ENCODE measurements at places on chromosomes 5 and 9. TPM values are rescaled to one million over a fixed set of nuclear protein-coding genes. Genes with fewer than 3 reads are reported as not detected.

ANXA2R gene
- total RNA-seq: 4.7 TPM

- no peak for DNase-seq
Measured at GRCh38 chr5:53008751-53009150, 19.6 kb downstream of the ITGA2 start.

DNA sequence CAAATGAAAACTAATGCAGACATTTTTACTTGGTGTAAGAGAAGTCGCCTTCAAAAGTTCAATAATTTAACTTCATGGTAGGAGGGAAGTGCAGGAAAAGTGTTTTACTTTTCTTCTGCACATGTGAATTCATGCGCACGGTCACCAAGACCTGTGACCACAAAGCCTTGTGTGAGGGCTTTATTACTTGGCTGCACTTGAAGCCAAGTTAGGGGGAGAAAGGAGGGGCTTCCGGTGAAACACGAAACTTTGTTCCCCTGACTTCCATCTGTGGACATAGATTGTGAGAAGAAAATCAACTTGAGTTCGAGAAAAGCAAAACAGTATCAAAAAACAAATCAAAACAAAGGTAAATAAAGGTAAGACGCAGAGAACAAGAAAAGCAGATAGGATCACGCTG lies 239.9 kb downstream of the ROR2 start:
- DNase-seq: no peak

DNA sequence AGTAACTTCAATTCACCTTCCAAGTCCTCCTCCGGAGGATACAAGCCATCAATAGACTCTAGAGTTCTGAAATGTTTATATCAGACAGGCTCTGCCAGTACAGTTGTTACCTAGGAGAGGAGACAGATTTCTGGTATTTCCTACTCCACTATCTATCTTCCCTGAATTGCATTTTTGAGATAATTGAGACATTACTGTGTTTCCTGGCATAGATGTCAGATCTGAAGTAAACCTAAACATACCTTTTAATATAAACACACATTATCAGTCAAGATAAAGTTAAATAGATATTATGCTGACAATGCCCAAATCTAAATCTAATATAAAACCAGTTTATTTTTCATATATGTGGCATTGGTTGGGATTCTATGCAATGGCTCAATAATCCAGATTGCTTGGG lies 8.2 kb upstream of the TYRP1 start:
- DNase-seq: no peak

DNA sequence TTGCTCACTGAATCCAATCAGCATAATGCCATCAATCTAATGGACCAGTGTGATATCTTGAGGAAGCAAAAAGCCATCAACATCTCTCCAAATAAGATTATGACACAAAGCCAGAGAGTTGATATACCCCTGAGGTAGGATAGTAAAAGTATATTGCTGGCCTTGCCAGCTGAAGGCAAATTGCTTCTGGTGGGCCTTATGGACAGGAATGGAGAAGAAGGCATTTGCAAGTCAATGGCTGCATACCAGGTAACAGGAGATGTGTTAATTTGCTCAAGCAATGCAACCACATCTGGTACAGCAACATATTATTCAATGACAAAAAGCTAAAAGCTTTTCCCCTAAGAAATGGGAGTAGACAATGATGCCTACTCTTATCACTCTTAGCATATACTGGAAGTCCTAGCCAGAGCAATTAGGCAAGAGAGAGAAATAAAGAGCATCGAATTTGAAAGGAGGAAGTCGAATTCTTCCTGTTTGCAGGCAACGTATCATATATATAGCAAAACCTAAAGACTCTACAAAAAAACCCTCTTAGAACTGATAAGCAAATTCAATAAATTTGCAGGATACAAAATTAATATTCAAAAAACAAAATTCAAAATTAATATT lies 216.1 kb upstream of the RASA1 start:
- no peak for DNase-seq

DNA sequence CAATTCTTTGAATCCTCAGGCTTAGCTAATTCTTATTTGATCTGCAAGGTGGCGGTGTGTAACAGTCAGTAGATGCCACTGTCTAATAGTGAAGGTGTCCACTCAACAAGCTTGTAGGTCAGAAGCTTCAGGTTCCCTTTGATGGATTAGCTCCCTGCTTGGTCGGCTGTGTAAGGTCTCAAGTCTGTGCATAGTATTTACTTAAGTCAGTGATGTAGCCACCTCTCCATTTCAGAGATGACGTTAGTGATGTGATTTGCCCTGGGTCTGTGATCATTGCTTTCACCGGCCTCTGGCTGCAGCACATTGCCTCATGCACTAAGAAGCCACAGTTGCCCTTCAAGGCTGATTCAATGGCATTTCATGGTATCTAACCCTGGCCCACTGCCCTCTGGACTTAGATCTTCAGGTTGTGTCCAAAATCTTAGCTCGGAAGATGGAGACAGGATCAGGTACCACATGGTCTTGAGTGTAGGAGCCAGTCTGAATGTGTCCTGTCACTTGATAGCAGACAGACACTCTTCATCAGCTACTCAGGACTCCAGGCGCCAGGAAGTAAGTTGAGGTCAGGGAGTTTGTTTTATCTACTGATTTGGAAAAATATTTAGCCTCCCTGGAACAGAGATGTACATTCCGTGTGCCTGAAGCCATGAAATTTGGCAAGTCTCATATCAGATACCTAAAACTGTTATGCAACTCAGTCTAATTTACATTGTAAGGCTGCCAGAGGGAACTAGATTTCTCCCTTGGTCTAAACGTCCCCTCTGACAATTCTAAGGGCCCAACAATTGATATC lies 42.9 kb downstream of the SUB1 start:
- no peak for DNase-seq

DNA sequence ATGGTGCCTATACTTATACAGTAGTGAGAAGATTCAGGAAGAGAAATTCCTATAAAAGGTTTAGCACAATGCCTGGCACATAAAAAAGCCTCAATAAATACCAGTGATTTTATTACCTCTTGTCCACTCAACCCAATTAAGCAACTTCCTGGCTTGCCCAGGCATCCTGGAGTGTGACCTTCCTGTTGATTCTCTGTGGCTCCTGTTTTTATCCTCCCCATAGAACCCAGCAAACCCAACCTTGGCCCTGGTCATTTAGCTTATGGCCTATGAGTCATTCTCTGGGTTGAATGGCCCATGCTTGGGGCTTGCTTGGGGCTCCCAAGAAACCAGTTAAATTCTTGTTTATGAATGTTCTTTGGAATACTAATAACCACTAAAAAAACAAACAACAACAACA lies 21.4 kb upstream of the SPARC start:
- DNase-seq: no peak

DNA sequence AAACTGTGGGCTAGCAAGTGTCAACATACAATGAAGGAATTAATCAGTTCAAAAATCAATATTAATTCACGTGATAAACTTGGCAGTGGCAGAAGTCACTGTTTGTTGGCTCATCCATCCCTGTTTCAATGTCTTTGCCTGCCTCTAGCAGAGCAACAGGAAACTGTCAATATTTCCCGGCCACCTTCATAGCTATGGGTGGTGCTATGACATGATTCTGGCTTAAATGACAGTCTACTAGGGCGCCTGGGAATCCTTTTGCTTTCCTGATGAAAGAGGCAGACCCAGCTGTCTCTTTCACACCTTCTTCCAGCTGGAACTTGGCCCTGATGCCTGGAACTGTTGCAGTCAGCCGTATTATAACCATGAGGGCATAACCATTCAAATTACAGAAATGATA lies 72.1 kb upstream of the DNAH5 start:
- DNase-seq: no peak

SPAG8 gene
- 0.76 TPM for total RNA-seq

DNA sequence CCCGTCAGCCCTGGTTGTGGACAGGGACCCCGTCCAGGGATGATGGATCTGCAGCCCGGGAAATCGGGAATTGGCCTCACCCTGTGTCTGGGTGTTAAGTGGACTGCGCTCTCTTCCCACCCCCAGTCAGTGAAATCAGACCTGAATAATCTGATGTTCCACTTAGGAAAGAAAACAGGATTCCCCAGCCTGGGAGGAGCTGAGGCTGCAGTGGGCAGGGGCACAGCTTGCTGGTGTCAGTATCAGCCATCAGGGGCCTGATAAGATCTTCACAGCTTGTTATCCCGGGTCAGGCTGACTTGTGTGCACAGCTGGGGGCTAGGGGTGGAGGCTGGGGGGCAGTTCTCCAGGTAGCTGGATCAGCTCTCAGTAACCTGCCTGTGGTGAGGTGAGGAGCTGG lies 29.1 kb downstream of the LMX1B start:
- DNase-seq: no peak

MELK gene
- total RNA-seq: 0.88 TPM

DNA sequence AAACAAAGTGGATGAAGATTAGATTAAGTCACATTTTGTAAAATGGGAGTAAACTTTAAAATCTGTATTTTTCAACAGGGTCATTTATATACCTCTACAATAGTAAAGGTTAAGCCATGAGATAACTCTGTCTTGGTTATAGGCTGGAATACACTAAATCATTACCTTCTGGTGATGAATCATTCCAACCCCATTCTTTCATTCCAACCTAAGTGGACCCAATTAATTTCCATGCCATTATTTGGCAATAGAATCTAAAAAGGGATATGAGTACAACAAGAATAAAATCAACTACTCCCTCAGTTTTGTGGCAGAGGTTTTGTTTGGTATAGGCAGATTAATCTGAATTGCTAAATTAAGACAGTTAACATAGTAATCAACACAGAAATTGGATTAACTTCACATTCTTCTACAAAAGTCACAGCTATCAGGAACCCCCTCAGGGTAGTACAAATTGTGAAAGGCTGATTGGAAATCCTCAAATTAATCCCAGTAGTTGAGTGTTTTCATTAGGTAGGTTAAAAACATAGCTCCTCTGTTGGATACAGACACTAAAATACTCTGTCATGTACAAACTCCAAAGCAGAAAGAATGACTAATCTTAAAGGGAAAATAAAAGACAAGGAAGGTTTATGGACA lies 54.2 kb downstream of the ELAVL2 start:
- DNase-seq: no peak

DNA sequence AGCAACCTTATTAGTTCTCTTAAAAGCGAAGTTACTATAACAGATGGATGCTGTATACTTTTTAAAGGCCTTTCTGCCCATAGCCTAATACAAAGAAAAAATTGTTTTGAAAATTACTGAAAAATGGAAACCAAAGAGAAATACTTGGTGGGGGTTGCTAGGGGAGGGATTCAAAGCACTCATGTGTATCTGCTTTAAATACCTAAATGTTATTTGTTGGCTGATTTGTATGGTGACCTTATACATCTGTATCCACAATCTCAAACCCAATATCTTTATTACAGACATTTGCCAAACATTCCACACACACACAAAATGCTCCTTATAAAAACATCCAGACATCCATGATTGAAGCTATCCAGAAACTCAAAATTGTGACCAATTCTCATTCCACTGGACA lies 172.0 kb downstream of the ADAMTS12 start:
- no peak for DNase-seq

GRCh38 chr5:36507332-36507952 lies 99.0 kb upstream of the SLC1A3 start:
- DNase-seq: peak; percentile 92

GRCh38 chr9:125829743-125830142 lies 82.6 kb downstream of the PBX3 start:
- DNase-seq: no peak

SLC46A2 gene
- 0.19 TPM for total RNA-seq

GRCh38 chr5:84688566-84688965 lies 303.9 kb upstream of the EDIL3 start:
- no peak for DNase-seq

Data from posterior vena cava (tissue), 2 donors.